Occipital lobe (tissue), 3 donors: ENCODE measurements at places on chromosomes 4 and X. TPM values are rescaled to one million over a fixed set of nuclear protein-coding genes. Genes with fewer than 3 reads are reported as not detected.

Gene CYLC1
- 0.31 TPM for total RNA-seq

Gene KCNIP4
- total RNA-seq: 19.8 TPM

Gene MAGEA11
- not detected for total RNA-seq

Gene BRS3
- not detected for total RNA-seq

Gene PRKG2
- 15.0 TPM for total RNA-seq
